ENCODE measurements at places on chromosomes 3 and 15. TPM values are rescaled to one million over a fixed set of nuclear protein-coding genes. Genes with fewer than 3 reads are reported as not detected.

GRCh38 chr3:168260859-168261258, 165.1 kb upstream of the GOLIM4 start:
- DNase-seq: no peak

- DNase-seq: no peak
These were observed 166.8 kb upstream of the LRRN1 start for GRCh38 chr3:3632449-3632848.

DNA sequence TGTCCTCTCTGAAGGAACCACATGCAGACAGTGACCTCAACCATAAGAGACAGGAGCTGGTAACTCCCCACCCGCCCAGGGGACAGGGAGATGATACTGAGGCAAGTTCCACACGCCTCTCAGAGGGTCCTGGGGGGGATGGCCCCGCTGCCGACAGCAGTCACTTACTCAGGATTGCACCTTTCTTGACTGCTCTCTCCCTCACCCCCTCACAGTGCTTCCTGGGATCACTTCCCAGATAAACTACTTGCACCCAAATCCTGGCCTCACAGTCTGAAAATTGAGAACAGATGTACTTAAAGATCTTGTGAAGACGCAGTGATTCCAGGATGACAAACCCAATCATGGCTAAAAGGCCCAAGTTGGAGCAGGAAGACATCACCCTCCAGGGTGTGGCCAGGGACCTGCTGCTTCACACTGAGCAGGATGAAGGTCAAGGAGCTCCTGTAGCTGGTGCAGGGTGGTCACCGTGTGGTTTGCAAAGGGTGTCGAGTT, 207.6 kb downstream of the ADAMTS17 start:
- no peak for DNase-seq

DNA sequence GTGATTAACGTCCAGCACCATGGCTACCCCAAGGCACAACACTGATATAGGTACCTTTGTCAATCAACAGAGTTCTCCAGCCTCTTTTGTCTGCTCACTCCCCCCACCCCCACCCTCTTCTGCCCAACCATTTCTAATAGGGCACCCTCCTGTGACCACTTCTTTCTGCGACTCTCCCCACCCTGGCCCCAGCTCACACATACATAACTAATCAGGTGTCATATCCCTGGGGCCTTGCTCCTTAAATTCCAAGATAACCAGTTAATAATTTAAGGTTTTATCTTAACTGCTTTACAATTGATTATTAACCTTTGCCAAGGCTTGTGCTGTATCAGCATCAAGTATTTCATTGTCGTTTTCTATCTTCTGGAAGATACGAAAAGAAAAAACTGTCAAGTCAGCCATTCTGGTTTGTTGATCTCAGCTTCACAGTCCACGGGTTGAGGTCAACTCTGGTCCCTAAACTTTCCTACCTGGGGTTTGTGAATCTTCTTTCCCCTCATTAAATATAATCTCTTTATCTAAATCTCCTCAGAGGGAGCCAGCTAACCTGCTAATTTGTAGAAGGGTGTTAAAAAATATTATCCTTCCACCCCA, 27.3 kb upstream of the SLC28A2 start:
- DNase-seq: no peak

Gene SIAH2
- 30.5 TPM for total RNA-seq

Data from Daoy (cell line).